ENCODE measurements at places on chromosomes 5 and 9.

DNA sequence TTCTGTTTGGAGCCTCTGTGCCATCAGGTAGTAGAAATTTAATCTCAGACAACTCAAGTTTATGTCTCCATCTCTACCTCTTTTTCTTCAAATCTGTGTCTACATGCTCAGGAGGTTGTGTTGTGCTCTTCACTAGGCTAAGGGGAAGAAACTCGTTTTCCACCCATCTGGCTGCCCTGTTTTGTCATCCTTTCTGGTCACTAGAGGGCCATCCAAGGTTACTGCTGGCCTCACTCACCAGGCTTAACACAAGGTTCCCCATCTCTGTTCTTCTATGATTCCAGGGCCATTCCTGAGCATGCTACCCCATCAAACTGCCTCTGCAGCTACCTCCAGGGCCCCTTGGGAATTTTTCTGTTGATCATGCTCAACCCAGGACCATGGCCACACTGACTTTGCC, 213.3 kb upstream of the FBXL7 start:
- DNase-seq = no peak

- DNase-seq = no peak
These were observed 312.9 kb downstream of the MAN2A1 start for GRCh38 chr5:110002652-110003051.

DNA sequence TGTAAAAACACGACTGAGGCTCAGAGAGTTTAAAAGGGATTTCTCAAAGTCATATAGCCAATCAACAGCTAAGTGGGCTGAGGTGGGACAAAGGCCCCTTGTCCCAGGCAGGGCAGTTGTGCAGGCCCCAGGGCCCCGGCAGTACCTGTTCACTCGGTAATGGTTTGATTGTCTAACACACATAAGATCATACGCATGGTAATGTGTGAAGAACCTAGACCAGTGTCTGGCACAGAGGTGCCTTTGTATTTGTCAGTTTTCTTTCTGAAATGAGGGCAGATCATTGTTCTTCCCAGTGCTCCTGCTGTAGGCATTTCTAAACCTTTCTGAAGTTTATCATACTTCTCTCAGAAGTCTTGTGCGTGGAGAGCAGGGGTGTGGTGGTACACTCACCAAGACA, 66.8 kb downstream of the IPPK start:
- DNase-seq = no peak

GRCh38 chr9:126216826-126217225, 109.8 kb upstream of the MVB12B start:
- DNase-seq = no peak

DNA sequence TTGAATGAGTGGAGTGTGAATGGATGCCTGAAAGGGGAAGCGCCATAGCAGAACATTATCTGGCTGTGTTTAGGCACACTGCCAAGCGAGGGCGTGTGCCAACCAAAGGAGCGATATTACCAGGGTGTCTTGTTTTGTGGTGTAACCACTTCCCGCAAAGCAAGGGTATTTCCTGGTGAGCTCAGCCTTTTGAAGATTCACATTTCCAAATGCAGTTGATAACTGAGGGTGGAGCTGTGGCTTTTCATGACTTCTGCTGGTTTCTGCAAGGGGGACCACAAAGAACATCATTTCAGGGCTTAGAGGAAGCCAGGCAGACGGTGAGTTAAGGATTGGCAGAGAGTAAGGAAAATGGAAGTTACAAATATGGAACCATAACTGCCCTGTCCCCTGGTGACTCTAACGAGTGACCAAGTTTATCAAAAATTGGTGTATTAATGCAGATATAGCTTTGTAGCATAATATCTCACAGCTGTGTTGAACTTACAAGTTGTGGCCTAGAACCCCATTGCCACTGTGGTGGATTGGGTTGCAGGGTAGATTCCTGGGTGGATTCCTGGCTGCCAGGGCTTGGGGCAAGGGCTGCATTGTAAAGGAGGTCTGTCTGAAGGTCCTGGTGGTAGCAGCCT, 71.4 kb downstream of the RALGPS1 start:
- peak; percentile 42 for DNase-seq

DNA sequence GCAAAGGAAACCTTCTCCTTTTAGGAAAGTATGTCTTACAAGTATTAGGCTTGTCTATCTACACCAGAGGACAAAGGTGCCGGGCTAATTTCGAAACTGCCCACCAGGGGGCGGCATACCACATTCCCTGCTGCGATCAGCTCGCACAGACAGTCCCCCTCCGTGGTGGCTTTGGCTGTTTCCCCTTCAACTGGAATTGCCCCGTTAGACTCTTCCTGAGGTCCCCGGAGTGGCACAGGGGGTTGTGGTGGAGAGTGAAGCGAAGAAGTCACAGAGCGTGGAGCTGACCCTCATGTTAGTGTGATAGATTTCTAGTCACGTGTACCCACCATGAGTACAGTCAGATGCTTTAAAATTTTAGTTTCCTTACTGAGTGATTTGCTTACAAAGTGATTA, 17.5 kb downstream of the PTTG1 start:
- peak; percentile 31 for DNase-seq

DNA sequence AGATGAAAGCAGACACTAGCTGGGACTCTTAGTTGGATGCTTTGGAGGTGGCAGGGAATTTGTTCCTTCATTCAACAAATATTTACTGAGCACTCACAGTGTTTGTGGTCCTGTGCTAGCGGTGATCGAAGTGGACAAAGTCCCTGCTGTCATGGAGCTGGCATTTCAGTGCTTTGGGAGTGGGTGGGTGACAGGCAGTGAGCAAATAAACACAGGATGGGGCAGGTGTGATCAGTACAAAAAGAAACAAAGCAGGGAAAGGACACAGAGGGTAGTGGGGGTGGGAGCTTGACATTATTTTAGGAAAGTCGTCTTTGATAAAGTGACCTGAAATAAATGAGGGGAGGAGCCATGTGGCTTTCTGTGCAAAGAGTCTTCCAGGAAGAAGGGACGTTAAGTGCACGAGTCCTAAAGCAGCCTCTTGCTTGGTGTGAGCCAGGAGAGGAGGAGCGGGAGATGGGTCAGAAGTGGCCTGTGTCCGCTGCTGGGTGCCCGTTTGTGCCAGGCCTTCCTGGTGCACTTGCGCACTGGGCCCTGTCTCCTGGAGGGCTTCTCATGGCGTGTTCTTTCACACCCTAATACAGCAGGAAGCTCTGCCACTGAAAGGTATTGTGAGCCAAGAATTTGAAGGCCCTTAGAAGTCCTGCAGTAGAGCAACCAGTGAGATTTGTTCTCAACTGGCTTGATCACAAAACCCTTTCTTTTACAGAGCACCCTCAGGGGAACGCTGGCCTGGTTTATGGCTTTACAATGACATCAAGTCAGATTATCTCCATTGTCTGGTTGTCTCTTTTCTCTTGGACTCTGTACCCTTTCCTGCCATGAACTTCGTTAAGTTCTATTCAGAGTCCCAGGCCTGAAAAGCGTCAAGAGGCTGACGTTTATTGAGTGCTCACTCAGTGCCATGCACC, 14.8 kb downstream of the NDST1 start:
- DNase-seq = no peak

- no peak for DNase-seq
These were observed 1.6 kb downstream of the ZNF462 start for GRCh38 chr9:106864373-106865143.

GRCh38 chr5:5348576-5348975, 73.9 kb upstream of the ICE1 start:
- no peak for DNase-seq

DNA sequence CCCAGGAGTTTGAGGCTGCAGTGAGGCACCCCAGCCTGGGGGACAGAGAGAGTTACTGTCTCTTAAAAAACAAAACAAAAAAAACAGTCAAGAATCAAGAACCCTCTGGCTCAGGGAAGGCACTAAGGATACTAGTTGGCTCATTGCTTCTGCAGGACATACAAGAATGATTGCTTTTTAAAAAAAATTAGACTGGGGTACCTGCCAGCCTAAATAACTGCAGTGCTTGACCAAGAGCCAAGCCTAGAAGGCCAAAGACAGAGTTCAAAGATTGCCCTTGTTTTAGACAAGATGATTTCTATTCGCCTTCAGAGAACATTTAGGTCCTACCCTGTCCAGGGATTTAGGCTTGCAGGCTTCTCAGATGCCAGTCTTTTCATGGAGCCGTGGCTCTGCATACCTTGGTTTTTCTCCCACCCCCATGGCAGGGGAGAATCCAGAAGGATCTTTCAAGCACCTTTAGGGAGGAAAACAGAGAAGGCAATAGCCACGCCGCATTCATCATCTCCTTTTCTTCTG, 93.7 kb upstream of the IL6ST start:
- DNase-seq = no peak

Data from GM19239 (cell line).